ENCODE measurements at places on chromosomes 12 and 14.

- DNase-seq, result no peak
Observed at GRCh38 chr14:68585690-68586089, 207.2 kb downstream of the ZFP36L1 start.

DNA sequence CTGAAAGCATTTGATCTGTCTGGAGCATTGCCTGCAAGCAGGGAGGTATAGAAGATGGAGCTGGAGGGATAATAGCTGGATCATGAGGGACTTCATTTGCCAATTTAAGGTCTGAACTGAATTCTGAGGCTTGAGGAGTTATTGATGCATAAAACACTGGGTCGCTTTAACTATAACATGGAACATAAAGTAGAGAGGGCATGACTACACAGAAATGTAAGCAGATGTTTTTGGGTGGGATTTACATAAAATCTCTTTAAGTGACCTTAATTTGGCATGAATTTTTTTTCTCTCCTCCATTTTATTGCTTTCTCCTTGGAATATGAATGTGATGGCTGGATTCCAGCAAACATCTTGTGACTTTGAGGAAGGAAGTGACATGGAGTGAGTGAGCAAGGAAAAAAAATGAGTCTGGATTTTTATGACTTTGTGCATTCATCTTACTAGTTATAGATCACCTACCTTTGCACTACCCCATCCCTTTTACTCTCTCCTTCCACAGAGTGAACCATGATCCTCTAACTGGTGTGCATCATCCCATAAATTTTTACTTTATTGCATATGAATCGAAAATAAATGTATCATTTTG, 356.0 kb downstream of the DUSP6 start:
- DNase-seq, result no peak

GRCh38 chr14:67984274-67984673, 164.7 kb downstream of the RAD51B start:
- DNase-seq, result no peak

DNA sequence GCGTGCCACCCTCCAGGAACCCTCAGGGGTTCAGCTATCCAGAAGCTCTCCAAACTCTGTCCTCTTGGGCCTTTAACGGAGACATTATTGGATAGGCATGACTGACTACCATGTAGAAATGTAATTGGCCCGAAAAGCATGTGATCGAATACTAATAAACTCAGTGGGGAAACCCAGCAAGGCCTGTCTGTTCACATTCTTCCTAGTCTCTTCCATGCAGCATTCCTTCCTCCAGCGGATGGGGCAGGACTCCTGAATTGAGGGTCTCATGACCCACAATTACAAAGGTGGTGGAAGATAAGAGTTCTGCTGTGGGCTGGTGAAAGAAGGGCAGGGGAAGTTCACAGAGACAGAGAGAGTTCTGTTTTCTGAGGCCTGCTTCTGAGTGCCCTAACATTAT, 6.5 kb upstream of the PRDM4 start:
- DNase-seq, result no peak

- DNase-seq, result no peak
Observed at GRCh38 chr14:60807971-60808370, 73.4 kb downstream of the MNAT1 start.

- no peak for DNase-seq
Observed at GRCh38 chr12:91565246-91565645, 382.6 kb upstream of the DCN start.
